ENCODE measurements at places on chromosomes 13 and 19.

GRCh38 chr19:30566681-30567420 is 194.7 kb downstream of the ZNF536 start:
- ATAC-seq: peak; percentile 16

DNA sequence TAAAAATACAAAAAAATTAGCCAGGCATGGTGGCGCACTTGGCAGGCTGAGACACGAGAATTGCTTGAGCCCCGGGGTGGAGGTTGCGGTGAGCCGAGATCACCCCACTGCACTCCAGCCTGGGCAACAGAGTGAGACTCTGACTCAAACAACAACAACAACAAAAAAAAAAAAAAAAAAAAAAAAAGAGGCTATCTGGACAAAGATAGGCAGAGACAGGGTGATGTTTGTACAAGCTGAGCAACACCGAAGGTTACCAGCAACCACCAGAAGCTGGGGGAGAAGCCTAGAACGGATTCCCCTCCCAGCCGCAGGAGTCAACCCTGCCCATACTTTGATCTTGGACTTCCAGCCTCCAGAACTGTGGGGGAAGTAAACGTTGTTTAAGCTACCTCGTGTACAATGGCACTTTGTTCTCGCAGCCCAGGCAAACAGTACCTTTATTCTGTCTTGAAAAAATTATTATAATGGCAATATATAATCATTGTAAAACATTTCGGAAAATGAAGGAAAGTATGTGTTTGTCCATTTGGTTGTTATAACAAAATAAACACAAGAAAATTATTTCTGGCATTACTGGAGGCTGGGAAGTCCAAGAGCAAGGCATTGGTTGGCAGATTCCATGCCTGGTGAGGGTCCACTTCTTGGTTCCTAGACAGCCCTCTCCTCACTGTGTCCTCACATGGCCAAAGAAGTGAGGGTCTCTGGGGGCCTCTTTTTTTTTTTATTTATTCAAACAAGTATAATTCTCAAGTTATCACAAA is 39.8 kb upstream of the LATS2 start:
- no peak for ATAC-seq

DNA sequence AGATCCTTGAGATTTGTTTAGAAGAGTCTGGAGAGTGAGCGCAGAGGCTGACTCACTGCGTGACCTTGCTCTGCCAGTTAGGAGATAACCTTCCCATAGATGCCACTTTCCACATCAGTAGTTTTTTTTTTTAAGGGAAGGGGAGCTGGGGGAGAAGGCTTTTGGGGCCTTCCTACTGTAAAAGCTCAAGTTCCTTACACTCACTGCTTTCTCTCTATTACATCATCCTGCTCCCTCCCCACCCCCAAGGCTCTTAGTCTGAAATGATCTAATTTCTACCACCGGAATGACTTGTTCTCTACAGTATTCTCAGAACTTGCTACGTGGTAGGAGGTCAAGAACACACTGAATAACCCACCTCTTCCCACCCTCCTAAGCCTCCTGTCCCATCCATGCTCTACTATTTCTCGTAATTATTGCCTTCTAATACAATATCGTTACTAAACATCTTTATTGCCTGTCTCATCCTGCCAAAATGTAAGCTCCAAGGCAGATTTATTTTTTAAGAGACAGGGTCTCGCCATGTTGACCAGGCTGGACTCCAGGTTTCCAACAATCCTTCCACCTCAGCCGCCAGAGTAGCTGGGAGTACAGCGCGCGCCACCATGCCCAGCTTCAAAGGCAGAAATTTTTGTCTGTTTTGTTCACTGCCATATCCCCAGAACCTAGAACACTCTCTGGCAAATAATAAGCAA is 1.2 kb downstream of the LONP1 start:
- ATAC-seq: no peak

DNA sequence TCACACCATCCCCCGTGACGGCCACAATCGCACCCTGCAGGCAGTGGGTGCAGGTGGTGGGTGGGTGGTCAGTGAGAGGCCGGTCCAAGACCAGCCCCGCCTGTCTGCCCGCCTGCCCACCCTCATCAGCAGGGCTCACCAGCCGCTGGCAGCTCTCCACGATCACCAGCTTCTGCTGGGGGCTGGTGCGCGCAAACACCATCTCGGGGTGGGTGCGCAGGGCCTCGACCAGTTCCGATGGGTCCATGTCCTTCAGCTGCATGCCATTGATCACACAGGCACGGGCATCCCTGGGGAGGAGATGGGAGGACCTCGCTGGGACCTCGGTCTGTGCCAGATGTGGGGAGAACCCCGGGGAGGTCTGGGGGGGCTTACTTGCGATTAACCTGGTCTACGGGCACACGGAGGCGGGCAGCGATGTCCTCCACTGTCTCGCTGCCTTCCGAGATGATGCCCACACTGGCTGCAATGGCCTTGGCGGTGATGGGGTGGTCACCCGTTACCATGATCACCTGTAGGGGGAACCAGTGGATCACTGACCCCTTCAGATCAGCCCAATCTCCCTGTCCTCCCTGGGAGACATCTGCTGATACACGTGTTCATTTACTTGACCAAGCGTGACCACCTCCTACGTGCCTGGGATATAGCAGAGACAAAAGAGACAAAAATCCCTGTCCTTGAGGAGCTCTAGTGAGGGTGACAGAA is 8.0 kb downstream of the ATP4A start:
- no peak for ATAC-seq

- no peak for ATAC-seq
These were observed 31.9 kb upstream of the CPB2 start for GRCh38 chr13:46136688-46137087.

- no peak for ATAC-seq
These were observed 727 bp downstream of the CD37 start for GRCh38 chr19:49335784-49336481.

Data from motor neuron (in vitro differentiated cells).